CD4-positive, alpha-beta T cell treated with Interleukin-1 beta for 1 hour (primary cell): ENCODE measurements at places on chromosomes 4 and X.

DNA sequence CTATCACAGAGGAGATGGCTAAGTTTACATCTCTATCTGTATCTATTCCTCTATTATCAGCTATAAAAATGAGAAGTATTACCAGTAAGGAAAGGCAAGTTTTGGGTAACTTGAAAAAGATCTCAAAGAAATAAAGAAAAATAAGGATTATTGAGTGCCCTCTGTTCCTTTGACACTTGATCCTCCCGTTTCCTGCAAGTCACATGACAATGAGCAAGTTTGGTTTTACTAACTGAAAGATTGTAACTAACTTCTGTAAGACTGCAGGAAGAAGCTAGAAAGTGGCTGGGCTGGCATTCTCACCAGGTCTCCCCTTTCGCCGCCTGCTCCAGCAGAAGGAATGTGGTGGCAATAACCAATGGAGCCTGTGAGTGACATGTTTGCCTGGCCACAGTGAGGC, 59.2 kb downstream of the ARHGAP24 start:
- no peak for DNase-seq

DNA sequence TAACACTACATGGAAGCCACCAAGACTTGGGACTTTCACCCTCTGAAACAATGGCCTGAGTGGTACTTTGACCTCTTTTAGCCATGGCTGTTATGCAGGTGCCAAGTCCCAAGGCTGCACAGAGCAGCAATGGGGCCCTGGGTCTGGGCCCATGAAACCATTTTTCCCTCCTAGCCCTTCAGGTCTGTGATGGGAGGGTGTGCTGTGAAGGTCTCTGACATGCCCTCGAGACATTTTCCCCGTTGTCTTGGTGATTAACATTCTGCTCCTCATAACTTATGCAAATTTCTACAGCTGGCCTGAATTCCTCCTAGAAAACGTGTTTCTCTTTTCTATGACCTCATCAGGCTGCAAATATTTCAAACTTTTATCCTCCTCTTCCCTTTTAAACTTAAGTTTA, 30.4 kb upstream of the ADGRA3 start:
- DNase-seq = no peak

DNA sequence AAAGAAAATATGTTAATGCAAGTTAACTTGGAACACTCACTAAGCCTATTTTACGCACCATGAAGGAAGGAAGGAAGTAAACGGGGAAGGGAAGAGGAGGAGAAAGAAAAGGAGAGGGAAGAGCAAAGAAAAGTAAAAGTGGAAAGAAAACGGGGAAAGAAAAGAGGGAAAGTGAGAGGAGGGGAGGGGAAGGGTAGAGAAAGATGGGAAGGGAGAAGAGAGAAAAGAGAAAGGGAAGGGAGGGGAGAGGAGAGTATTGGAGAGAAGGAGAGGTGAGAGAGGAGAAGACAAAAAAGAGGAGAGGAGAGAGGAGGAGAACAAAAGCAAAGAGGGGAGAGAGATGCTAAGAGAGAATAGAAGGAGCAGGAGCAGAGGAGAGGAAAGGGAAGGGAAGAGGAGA, 224.1 kb downstream of the SLITRK2 start:
- no peak for DNase-seq

DNA sequence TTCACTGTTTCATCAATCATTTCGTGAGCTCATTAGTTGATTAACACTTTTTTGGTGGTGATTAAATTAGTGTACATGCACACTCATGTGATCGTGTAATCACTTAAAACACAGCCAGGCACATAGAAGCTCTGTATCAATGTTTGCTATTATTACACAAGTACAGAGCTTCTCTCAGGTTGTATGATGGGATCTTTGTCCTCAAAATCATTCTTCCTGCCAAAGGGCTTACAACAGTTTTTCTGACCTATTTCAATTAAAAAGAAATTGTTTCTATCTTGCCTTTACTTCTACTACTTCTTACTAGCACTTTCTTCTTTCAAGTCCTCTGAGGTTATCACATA, 145.1 kb downstream of the AMELX start:
- DNase-seq = no peak
